Right hindlimb (tissue), 1 donor: ENCODE measurements at places on chromosomes 1 and 21.

DNA sequence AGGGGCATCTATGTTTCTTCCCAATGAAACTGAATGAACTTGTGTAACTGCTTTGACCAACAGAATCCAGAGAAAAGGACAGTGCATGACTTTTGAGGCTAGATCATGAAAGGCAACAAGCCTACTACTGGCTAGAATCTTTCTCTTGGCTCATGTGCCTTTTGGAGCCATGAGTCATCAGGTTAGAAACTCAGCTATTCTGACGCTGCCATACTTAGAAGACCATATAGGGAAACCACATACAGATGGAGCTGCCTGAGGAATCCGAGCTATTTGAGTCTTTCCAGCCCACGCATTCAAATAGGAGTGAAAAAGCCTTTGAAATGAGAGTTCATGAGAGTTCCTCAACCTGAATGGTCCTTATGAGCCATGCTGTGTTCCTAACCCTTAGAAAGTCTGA lies 738.5 kb upstream of the CHRM3 start:
- no peak for DNase-seq

GRCh38 chr1:34771573-34772371 lies 9.2 kb upstream of the GJB3 start:
- DNase-seq = no peak

GRCh38 chr1:167412072-167412471 lies 106.3 kb downstream of the CD247 start:
- no peak for DNase-seq

- no peak for DNase-seq
These were observed 106.8 kb upstream of the FAM78B start for GRCh38 chr1:166273618-166274017.

DNA sequence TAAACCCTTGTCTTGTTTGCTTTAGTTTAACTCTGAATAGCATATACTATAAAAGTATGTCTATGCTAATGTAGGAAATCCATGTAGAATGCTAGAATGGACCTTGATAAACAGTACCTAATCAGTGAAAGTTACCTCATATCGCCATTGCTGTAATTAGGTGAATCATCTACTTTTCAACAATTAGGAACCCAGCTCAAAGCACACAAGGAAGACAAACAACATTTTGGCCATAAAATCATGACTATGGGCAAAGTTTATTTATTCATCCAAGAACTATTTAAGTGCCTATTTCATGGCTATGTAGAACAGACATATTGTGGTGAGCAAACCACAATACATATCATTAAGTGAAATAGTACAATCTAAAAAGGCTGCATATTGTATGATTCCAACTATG lies 1043.2 kb downstream of the BRINP3 start:
- DNase-seq = no peak

DNA sequence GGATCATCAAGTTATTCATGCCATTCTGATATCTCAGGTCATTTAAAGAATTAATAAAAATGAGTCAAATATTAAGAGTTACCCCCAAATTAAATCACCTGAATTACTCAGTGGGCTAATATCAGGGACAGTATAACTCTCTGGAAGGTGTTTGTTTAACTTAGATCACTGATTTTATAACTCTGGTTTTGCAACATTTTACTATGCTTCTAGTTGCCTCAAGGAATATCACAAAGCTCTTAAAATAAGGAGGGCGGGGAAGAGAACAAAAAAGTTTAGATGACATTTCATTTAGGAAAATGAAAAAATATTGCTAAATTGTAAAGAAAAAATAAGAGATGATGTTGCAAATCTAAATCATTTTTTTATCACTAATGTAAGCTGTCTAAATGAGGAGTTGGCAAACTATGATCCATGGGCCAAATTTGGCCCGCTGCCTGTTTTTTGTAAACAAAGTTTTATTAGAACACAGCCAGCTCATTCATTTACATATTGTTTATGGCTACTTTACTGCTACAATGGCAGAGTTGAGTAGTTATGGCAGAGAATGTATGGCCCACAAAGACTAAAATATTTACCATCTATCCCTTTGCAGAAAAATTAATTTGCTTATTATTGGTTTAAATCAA lies 31.9 kb upstream of the SLC19A2 start:
- DNase-seq = no peak

DNA sequence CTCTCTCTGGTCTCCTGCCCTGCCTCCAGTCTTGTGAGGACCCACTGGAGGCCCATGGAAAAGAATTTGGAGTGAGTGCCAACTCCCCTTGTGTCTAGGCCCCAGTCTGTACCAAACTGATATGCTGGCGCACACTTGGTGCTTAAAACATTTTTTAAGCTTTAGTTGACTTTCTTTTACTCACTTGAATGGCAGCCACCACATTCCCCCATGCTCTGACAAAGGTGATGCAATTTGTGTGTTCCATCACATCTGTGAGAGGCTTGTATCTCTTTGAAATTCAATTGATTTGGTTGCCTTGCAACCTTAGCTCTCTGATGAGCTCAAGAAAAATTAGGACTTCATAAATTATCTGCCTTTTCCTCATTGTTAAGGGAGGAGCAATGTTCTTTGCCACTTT lies 30.5 kb upstream of the WDTC1 start:
- no peak for DNase-seq

- DNase-seq = no peak
These were observed 6.7 kb downstream of the KRTAP10-1 start for GRCh38 chr21:44533121-44533890.

DNA sequence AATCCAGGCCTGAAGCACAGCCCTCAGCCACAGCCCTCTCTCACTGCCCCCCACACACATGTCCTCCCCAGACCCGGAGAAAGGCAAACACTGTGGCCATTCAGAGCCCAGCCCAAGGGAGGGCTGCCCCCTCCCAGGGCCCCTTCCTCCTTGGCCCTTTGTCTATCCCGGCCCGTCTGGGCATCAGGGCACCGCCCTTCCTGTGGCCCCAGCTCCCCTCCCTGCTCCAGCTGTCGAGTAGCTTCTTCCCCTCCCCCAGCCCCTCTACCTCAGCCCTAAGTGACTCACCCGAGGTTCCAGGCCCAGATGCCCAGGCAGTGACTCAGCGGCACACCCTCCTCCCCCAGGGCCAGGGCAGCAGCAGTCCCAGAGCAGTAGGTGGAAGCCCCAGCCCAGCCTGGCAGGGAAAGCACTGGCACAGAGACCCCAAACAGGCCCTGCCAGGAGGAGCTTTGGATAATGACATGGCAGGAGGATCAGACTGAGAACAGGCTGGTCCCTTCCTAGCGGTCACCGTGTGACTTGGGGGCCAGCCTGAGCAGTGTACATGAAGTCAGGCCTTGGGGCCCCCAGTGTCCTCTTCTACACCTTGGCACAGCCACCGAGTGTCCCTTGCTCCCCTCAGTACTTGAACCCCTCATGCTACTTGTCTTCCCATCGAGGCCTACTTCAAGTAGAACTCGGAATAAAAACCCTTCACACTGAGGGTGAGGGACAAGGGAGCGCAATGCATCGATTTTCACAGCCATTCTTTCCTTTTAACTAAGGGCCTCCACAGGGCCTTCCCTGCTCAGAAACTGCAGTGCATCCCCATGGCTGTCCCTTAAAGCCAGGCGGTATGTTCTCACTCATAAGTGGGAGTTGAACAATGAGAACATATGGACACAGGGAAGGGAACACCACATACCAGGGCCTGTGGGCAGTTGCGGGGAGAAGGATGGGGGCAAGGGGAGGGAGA lies 1.0 kb upstream of the S100A2 start:
- peak; percentile 93 for DNase-seq

DNA sequence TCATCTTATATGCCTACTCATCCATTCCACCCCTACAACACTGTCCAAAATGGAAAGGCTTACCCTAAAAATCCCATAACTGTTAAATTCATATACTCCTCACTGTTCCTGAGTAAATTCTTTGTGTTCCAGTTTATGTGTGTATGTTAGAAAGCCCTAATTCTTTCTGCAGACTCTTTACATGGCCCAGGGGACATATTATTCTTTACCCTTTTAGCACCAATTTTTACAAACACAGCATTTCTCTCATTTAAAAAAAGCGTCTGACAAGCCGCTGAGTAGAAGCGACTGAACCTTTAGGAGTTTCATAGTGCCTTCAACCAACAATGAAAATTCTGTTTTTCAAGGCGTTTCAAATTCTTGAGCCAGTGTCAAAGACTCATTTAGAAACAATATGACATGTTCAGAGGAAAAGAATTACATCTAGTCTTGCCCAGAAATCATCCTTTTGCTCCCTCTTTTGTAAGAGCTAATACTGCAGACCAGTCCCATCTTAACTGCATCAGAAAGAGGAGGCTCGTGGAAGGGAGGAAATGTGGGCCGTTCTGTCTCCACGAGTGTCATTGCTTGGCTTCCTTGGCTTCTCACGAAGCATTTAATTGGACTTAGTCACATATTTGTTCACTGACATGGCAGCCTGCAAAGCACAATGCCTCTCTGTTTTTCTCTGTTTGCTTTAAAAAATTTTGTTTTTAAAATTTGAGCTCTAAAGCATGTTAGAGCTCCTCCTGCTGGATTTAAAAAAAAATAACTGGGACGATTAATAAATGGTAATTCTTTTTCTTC lies 21.3 kb upstream of the C1orf105 start:
- peak; percentile 87 for DNase-seq
